Erythroblast (primary cell): ENCODE measurements at places on chromosomes 6 and 20.
A peak's percentile ranks its signal among the peaks of the same experiment; 100 is the strongest.

DNA sequence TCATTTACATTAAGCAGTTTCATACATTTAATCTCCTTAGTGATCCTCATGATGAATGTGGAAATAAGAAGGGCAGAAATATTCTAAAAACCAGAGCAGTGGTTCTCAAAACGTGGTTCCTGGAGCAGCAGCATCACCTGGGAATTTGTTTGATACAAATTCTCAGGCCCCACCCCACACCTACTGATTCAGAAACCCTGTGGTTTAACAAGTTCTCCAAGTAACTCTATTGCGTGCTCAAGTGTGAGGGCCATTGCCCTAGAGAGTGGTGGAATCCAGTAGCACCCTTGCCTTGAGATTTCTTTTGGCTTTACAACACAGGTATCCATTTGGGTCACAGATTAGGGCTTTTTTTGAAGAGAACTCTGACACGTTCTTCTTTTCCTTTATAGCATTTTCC is 354.6 kb upstream of the FLRT3 start:
- DNase-seq = no peak

DNA sequence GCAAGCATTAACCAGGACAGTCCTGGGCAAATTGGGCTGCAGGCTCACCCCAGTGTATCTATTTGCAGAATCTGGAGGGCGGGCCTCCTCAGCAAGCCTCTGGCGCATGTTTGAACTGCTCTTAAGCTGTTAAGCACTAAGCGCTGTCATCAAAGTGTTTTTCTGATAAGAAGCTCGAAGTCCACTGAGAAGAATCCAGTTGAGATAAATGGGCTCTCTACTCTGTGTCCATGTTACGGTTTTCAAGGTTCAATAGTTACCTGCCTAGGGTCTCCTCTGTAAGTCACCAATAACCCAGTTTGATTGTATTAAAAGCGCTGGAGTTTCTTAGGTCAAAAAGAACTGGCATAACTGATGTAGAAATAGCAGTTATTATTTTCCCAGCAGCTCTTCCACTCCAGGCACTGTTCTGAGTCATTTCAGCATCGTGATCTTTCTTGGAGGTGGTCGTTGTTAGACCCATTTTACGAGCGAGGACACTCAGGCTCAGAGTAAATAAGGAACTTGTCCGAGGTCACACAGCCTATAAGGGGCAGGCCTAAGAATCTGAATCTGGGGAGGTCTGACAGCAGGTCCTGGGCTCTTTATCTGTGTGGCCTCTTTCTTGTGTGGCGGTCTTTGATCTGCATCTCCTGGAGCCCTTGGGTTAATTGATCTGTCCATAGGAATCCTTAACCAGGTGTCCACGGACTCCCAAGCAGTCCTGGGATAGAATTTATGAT is 207.4 kb upstream of the ZNF217 start:
- peak; percentile 89 for DNase-seq

DNA sequence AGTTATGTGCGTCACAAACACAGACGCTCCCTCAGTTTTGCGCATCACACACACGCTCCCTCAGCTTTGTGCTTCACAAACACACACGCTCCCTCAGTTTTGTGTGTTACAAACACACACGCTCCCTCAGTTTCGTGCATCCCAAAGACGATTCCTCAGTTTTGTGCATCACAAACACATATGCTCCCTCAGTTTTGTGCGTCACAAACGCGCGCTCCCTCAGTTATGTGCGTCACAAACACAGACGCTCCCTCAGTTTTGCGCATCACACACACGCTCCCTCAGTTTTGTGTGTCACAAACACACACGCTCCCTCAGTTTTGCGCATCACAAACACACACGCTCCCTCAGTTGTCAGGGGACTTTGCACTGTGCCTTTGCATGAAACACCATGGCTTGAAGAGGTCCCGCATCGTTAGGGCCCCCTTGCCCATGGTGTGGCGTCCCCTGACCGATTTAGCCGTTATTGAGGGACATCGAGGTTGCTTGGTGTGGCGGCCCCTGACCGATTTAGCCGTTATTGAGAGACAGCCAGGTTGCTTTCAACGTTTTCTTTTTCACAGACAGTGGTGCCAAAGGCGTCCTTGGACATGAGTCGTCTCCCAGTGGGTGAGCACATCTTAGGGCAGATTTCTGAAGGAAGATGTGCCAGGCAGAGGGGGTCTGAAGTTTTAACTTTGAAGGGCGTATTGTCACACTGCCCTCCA is 28.1 kb upstream of the MYT1 start:
- no peak for DNase-seq

DNA sequence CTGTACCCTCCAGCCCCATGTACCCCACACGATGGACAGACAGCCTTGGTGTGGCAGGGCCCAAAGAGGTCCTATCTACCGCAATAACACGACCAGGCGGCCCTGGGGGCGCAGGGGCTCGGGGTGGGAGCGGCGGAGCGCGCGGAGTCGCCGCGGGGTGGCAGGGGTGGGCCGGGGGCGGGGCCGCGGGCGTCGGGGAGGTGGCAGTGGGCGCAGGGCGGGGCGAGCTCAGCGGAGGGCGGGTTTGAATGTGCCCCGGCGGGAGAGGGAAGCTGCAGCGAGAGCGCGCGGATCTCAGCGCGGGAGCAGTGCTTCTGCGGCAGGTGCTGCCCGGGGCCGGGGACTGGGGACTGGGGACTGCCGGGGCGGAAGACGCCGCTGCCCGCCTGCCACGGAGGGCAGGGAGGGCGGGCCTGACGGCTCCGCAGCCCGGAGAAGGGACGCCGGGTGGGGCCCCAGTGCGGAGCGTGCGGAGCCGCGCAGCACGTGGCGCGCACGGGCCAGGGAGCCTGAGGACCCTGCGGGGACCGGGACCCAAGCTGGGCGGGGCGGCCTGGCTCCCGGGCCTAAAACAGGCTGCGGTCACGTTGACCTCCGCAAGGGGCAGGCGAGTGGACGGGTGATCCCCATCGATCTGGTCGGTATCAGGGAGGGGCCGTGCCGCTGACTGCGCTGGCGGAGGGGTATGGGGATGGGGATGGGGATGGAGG is at the start of gene SLC29A1:
SLC29A1 (plus strand) TSS at position 277 of the 710 bp plus-strand sequence. CDS start 3,719 bp downstream, outside the sequence.
- DNase-seq = peak; percentile 87

- DNase-seq = no peak
Measured at GRCh38 chr6:36766399-36766945, 68.8 kb downstream of the RAB44 start.

DNA sequence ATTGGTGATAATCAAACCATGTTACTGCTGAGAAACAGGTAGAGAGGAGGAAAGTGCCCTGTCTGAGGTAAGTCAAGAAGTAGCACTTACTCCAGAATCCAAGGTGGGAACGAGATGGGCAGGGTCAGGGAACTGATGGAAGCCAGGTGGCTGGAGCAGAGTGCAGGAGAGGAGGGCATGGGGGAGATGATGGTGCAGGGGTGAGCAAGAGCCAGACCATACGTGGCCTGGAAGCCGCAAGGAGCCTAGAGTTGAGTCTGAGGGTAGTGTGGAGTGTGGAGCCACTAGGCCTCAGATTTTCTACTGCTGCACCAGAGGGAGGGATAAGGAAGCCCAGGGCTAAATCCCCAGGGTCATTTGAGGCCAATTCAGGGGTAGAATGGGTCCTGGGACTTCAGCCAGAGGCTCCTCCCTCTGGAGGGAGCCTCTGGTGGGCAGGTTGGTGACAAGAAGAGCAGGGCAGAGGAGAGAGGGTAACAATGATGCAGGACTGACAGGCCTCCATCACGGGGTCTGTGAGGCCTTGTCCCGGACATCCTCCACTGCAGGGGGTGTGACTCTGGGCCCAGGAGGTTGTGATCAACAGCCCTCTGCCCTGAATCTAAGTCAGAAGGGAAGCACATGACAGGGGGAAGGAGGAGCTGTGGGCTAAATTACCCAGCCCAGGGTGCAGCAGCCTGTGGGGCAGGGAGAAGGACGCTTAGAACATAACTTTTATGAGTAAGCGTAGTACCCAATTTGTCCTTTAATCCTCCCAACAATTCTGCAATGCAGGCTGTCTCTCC is 28.7 kb downstream of the COX4I2 start:
- peak; percentile 74 for DNase-seq

DNA sequence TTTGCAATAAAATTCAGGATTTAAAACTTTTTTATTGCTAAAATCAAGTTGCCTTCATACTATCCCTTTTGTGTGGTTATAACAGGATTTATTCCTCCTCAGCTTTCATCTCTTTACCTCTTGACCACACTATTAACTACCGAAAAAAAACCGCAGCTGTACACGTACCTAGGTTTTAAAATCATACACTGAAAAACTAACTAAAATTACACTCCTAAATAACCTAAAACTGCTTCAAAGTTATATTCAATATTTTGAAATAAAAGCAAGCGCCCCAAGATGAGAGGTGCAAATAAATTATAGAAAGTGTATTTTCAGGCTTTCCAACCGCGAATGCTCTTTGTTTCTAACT is 1.4 kb downstream of the MPC1 start:
- no peak for DNase-seq

DNA sequence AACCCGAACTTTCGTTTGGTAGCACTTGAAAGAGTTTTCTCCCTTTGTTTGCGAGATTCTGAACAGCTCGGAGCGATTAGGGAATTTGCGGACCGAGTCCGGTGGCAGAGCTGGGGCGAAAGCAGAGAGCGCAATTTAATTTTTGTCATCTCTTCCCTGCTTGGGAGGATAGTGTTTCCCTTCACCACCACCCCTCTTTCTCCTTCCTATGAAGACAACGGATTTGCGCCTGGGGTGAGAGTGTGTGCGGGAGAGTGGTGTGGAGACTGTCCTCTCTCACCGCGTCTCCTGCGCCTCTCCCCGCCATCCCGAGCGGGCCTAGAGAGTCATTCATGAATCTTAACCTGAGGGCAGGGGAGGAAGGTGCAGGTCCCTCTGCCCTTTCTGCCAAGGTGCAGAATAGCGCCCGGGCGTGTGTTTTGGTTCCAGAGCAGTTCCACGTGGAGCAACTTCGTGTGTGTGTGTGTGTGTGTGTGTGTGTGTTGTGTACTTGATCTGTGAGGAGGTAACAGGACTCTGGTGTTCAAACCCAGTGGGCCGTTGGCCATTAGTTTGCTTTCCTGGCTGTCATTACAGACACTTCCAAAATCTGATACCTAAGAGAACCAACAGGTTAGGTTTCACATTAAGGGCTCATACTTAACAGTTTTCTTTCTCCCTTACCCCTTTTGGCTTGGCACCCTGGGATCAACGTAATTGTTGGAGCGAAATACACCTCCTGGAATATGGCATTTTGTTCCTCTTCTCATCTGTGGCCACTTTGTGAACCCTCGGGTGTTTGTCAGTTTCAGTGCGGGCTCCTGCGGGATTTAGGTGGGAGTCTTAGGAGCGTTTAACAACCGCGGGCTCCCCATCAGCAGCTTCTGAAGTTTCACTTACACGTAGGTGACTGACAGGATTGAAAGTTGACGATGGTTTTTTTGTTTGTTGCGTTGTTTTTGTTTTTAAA is 1.8 kb downstream of the EYA4 start:
- no peak for DNase-seq

- DNase-seq = no peak
Measured at GRCh38 chr6:706146-706545, 13.2 kb upstream of the EXOC2 start.

GRCh38 chr6:6649824-6650349 is 61.4 kb downstream of the LY86 start:
- DNase-seq = no peak

- DNase-seq = peak; percentile 40
Measured at GRCh38 chr6:37731888-37732287, 34.2 kb upstream of the MDGA1 start.

- DNase-seq = no peak
Measured at GRCh38 chr6:91824331-91824730, 1237.5 kb upstream of the MAP3K7 start.

- no peak for DNase-seq
Measured at GRCh38 chr6:25883991-25884390, 9.9 kb upstream of the SLC17A3 start.

GRCh38 chr6:128494440-128494839 is 26.0 kb downstream of the PTPRK start:
- DNase-seq = no peak

- no peak for DNase-seq
Measured at GRCh38 chr6:19036196-19036555, 649.0 kb downstream of the RNF144B start.
